Psoas muscle (tissue), 8 donors: ENCODE measurements at places on chromosomes 2 and 18.

GRCh38 chr2:174341995-174342685 is 7.4 kb downstream of the SP9 start:
- no peak for DNase-seq

DNA sequence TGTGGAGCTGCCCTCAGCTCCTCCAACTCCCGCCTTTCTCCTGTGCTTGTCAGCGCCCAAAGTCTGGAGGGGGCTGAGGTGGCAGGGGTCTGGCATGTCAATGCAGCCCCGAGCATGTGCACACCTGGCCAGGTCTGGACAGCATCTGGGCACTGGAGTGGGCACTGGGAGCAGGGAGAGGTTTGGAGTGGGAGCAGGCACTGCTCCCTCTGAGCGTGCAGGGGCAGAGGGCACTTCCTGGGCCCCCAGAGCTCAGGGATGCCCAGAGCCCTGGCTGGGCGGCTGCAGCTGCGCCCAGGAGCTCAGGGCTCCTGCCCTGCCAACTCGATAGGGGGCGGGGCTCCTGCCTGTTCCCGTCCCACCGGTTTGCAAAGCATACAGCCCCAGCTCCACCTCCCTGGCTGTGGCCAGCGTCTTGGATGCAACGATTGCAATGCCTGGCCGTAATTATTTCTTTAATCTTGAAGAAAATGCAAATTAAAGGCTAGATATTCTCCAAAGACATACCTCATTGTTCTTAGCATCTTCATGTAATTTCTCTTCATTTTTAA is 57.4 kb upstream of the LDAH start:
- no peak for DNase-seq

- no peak for DNase-seq
These were observed 948 bp upstream of the GATA6 start for GRCh38 chr18:22168360-22168921.

DNA sequence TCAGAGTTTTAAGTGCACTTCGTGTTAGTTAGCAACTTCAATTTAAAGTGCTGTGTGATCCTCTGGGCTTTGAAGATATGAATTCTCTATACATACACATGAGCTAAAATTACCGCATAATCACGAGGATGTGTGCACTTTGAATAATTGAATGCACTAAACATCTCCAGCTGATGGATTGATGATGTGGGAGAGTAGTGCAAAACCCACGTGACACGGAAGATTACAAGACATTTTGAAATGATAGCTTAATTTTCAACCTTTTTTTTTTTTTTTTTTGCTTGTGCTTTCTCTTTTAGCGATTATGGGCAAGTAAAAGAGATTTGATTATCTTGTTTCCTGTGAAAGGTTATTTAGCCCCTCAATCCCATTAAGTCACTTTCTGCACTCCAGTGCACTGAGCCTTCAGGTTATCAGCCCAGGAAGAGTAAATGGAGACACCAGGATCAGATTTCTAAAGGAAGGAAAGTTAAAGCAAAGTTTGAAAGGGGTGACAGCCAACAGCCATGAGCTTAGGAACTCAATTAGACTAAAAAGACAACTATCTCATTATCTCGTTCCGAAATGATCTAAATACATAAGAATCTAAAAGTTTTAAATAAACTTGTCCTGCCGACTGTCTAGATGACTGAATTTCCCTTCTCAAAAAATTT is 81.6 kb downstream of the CDK15 start:
- DNase-seq = no peak

DNA sequence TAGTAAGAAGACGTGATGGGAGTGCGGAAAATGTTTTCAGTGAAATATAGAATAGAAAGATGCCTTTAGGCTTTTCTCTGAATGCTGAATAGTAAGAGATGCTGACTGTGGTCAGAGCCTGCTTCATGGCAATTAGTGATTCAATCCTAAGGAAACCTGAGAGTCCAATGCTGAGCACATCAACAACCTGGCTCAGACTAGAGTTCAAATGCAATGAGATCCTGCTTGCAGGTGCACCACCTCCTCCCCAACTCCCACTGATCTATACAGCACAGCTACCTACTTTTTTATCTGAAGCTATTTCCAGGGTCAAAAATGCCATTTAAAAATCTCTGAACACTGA is 65.4 kb downstream of the AAK1 start:
- DNase-seq = no peak

DNA sequence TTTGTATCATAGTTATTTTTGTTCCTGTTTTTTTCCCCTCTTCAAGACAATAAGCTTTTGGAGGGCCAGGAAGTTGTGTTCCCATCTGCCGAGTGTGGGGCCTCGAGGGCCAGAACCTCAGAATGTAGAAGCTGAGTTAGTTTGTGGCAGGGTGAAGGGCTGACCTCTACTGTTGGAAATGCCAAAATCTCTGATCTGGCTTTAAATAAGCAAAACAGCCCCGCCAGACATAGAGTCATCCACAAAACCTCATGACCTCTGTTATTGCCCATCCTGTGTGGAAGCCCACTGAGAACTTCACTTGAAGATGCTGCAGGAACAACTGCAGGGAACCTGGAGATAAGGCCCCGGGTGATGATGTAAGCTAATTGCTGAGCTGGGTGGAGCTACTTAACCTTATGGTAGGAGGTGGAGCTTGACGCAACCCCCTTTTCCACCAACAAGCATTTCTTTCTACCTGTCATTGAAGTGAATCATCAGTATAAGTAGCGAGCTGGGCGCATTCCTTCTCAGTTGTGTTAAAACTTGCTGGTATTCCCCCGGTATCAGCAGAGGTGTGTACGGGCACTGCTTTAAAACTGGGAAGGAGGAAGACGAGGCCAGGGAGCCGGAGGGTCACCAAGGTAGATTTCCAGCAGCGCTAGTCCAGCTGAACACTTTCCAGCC is 177.2 kb downstream of the NEDD4L start:
- DNase-seq = no peak

DNA sequence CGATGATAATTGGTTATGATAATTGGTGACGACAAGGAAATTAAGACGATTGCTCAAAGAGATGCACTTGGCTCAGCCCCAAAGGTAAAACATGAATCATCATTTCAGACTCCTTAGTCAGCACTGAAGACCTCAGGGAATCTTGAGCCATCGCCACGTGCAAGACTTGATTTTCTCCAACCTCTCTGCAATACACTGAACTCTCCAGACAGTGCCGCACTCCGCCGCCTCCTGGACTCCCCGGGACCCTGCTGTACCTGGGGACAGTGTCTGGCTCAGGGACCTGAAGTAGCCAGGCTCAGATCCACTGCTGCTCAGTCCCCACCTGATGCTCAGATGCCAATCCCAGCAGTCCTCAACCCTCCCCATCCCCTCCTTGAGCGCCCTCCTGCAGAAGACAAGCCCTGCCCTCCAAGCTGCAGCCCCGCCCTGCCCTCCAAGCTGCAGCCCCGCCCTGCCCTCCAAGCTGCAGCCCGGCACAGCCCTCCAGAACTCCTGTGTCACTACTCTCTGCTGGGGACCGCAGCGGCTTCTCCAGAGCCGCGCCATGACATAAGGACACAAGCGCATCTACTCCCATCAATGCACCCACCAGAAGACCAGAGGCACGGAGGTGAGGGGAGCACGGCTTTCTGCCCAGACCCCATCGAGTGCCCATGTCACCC is 1.1 kb downstream of the TMEM18 start:
- DNase-seq = peak; percentile 73

DNA sequence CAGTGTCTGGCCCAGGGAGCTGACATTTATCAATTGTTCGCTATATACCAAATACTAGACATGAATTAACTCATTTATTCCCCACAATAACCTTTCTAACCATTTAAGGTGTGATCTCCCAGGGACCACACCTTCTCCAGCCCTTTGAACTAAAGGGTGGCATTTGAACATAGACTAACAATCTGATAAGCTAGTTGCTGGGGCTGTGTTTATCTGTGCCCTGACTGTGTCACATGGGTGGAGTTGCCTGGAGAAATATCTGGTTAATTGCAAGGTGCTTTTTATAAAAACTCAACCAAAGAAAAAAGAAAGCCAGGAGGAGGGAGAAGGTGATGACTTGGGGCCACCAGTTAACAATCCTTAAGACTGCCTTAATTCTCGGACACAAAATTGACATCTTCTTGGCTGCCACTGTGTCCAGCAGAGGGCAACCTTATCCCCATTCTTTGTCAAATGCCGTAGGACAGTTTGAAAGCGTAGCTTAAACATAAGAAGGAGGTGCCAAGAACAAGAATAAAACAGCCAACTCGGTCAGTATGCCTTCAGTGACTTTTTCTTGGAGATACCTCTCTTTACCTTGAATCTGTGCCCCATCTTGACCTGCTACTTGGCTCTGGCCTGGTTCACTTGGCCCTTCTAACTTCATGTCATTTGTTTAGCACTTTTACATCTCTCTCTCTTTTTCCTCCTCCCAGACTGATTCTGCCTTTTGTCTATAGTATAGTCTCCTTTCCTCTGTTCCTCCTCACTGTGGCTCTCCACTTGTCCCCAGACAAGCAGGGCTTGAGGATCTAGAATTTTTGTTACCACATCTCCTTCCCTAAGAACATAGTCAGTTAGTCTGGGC is 183.4 kb downstream of the MYO3B start:
- DNase-seq = no peak

DNA sequence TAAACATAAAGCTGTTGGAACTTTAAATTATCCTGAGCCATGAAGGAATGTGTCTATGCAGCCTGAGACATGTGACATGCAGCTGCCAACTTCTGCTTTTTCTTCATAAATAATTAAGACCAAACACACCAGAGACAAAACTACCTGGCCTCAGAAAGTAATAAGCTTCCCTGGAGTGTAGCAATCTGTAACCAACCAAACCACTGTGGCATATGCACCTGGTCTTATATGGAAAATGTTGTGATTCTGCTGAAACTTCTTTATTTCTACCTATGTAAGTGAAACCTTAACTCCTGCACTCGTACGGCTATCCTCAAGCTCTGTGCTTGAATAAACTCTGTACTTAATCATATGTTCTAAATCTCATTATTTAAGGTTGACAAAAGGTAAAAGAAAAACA is 515.0 kb downstream of the TMEM182 start:
- no peak for DNase-seq

DNA sequence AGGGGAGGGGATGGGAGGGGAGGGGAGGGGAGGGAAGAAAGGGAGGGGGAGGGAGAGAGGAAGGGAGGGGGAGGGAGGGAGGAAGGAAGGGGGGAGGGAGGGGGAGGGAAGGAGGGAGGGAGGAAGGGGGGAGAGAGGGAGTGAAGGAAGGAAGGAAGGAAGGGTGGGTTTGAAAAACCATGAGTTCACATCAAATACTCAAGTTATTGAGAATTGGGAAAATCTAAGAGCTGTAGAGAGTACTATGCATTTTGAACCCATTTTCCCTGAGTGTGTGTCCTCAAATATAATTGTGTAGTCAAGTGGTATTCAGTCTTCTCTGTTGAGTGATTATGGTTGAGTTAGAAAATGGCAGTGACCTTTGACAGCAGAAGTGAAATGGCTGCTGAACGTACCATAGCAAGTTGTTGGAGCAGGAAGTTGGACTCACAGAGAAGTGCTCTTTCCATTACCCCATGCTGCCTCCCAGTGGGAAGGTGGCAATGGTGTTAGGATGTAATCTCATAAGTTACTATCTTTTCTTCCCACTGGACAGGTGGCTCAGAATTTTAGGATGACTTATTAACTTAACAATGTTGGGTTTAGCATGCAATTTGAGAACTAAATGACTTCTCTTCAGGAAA is 214.6 kb downstream of the SETBP1 start:
- DNase-seq = no peak

DNA sequence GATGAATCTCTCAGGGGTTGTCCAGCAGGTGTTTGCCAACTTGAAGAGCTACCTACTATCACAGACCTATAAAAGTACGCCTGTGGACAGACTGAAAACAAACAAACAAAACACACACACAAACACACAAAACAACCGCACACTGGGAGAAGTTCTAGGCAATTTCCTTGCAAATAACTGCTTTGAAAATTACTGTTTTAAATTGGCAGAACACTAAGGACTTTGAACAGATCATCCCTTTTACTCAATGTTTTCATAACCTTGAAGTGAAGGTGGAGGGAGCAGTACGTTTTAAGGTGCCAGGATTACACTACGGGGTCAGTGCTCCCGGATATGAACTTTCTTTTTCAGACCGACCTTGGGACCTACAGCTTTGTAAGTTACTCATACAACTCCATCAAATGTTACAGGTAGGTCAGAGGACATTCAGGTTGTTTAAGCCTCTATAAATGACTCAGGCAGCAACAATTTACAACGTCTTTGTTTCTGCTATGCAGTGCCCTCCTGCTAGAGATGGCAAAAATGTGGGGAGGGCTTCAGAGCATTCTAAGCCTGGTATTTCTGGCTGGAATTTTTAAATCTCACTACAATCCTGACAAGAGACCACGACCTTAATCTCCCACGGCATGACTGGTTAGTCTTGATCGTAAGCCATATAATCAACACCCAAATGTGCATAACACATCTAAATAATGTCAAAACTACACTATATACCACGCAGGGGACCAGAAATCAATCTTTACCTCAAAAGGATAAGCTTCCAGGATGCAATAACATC is 1.4 kb upstream of the SLC20A1 start:
- no peak for DNase-seq

- no peak for DNase-seq
These were observed 58.9 kb downstream of the FAM168B start for GRCh38 chr2:131034122-131035051.

- DNase-seq = peak; percentile 72
These were observed 395.6 kb upstream of the TRIB2 start for GRCh38 chr2:12320991-12321641.

GRCh38 chr2:231677632-231678104 is 30.7 kb upstream of the PTMA start:
- DNase-seq = peak; percentile 89

DNA sequence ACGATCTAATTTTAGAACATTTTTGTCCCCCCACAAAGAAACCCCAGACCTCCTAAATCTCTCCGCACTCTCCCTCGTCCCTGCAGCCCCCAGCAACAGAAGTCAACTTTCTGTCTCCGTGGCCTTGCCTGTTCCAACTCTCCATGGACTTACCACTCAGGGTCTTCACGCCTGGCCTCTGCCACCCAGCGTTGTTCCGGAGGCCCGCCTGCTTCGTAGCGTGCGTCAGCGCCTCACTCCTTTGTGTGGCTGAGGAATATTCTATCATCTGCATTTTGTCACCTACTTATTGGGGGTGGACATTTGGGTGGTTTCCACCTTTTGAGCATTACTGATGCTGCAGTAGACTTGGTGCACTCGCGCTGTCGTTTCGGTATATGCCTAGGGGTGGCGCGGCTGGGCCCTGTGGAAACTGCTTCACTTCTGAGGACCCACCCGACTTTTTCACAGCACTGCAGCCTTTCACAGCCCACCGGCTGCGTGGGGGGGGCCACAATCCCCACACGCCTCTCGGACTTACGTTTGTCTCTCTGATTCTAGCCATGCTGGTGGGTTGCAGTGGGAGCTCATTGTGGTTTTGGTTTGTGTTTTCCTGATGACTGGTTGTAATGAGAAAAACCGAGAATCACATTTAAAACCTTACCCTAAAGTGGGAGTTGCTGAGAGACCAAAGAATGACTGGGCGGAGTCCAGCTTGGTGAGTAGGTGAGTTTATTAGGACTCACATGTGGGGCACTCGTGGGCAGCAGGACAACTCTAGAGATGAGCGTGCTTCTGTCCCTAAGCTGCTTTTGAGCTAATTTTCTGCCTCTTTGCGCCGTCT is 1.4 kb upstream of the HSBP1L1 start:
- no peak for DNase-seq

DNA sequence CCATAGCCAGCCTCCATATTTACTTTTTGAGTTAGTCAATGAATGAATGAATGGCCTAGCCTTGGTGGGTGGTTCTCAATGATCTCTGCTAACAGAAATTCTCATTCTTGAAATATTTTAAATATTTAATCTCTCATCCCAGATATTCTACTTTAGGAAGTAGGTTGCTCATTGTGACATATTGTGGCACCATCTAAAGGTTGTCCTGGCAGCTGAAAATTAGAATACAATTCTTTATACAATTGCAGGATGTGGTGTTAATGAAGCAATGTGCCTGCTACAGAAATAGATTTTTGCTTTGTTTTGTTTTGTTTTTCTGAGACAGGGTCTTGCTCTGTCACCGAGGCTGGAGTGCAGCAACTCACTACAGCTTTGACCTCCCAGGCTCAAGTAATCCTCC is 35.8 kb downstream of the SCG2 start:
- no peak for DNase-seq
